Mesothelial cell of epicardium (in vitro differentiated cells): ENCODE measurements at places on chromosomes 2 and 18. TPM values are rescaled to one million over a fixed set of nuclear protein-coding genes. Genes with fewer than 3 reads are reported as not detected.

GRCh38 chr2:101967826-101968513, 23.8 kb upstream of the IL1R2 start:
- peaks cover 3% of the 10 kb centered on the region for H3K27me3 ChIP-seq
- no peak for DNase-seq
- no peak overlapping the region for H3K27ac ChIP-seq
- H3K36me3 ChIP-seq: no peaks in the 10 kb centered on the region

The GAL3ST2 gene
- total RNA-seq: 0.86 to 1.1 TPM (median 1.1 TPM) in 3 replicates

DNA sequence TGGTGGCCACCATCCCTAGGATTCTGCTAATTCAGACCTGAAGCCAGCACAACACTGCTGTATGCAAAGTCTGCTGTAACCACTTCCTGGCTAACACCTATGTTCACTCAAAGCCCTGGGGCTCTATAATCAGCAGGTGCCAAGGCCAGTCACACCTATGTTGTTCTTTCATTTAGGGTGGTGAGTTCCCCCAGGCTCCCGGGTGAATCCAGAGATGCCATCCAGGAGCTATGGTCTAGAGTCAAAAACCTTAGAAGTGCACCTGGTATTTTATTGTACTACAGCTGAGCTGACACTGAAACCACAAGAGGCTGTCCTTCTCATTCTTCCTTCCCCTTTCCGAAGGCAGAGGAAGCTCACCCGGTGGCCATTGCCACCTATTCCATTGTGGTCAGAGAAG, 46.2 kb upstream of the CCDC141 start:
- peaks cover 1% of the 10 kb centered on the region for H3K36me3 ChIP-seq
- no peaks in the 10 kb centered on the region for H3K27me3 ChIP-seq
- DNase-seq: no peak

DNA sequence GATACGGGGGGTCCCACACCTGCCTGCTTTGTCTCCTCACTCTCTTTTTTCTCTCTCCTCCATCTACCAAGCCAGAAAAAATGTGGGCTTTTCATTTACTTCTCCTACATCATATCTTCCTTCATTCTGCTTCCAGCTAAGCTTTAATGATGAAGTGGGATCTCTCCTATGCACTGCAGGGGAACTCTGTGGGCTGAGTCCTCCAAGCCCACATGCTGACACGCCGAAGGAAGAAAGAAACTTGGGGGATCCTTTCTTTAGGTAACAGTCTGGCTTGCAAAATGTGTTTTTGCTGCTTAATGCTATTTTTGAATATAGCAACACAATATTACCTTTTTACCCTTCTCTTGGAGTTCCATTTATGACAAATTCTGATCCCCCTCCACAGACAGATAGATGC, 33.6 kb upstream of the YWHAQ start:
- H3K4me3 ChIP-seq: no peak overlapping the region
- peaks cover 14% of the 10 kb centered on the region for H3K27me3 ChIP-seq
- no peaks in the 10 kb centered on the region for H3K4me1 ChIP-seq
- no peak overlapping the region for H3K27ac ChIP-seq
- no peak for DNase-seq
- no peaks in the 10 kb centered on the region for H3K36me3 ChIP-seq

GRCh38 chr2:98757904-98758421, 27.0 kb upstream of the MGAT4A start:
- peaks cover 2% of the 10 kb centered on the region for H3K4me1 ChIP-seq
- peaks cover 34% of the 10 kb centered on the region for H3K27me3 ChIP-seq
- peak overlapping the region; percentile 56 for H3K27ac ChIP-seq
- DNase-seq: no peak
- no peaks in the 10 kb centered on the region for H3K36me3 ChIP-seq

DNA sequence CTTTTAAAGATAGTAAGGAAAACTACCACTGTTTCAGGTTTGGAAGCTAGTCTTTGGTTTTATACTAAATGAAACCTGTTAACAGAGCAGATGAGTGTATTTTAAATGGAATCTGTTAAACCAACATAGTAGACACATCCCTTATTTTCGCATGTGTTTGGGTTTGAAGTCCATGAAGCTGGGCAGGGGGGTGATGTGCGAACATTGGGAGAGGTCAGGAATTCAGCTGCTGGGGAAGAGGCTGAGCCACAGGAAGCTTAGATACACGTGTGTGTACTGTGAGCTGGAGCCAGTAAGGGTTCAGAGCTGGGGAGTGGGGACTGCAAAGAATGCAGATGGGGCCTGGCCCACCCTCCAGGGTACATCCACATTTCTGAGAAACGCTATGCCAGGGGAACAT, 176.9 kb downstream of the VAPA start:
- no peak overlapping the region for H3K4me3 ChIP-seq
- no peak for DNase-seq
- H3K27ac ChIP-seq: no peak overlapping the region
- H3K4me1 ChIP-seq: peaks cover 17% of the 10 kb centered on the region
- no peaks in the 10 kb centered on the region for H3K36me3 ChIP-seq

DNA sequence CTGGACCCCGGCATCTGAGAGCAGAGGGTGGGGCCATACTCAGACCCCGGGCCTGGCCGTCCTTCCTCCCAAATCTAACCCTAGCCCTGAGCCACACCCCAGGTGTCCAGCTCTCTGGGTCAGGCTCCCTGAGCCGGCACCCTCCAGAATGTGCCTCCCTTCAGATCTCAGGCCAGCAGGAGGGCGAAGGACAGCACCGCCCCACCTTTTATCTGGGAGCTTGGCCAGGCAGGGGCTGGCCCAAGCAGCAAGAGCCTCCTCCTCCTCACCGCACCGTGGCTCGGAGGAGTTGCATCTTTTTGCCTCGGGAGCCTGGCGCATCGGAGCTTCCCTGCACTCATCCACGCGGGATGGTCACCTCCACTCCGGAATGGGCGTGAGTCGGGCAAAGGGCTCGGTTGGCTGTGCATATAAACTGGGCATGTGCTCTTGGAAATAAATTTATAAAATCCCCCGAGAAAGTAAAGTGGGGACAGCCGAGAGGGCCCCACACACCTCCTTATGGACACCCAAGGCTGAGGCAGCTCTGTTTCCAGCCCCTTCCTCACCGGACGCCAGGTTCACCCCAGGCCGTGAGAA, 69.1 kb upstream of the CTDP1 start:
- H3K4me3 ChIP-seq: no peak overlapping the region
- H3K27me3 ChIP-seq: no peaks in the 10 kb centered on the region
- no peaks in the 10 kb centered on the region for H3K36me3 ChIP-seq
- no peak for DNase-seq
- H3K27ac ChIP-seq: peak overlapping the region; percentile 80

- H3K27ac ChIP-seq: peak overlapping the region; percentile 50
- H3K36me3 ChIP-seq: no peaks in the 10 kb centered on the region
- peak overlapping the region; percentile 77 for H3K4me3 ChIP-seq
- no peak for DNase-seq
- H3K4me1 ChIP-seq: peaks cover 18% of the 10 kb centered on the region
Observed at GRCh38 chr2:70553334-70553583, 367 bp downstream of the TGFA start.

The FTCDNL1 gene
- total RNA-seq: 1.5 to 2.1 TPM (median 1.5 TPM) in 3 replicates

The ABCG8 gene
- not detected in 3 replicates for total RNA-seq

The SNRNP27 gene
- 44.4 to 48.7 TPM (median 45.6 TPM) in 3 replicates for total RNA-seq

- no peak overlapping the region for H3K27ac ChIP-seq
- H3K4me1 ChIP-seq: peaks cover 36% of the 10 kb centered on the region
- H3K27me3 ChIP-seq: no peaks in the 10 kb centered on the region
- peaks cover 3% of the 10 kb centered on the region for H3K36me3 ChIP-seq
Observed at GRCh38 chr2:223731503-223731902, 105.9 kb downstream of the AP1S3 start.

The C2orf78 gene
- total RNA-seq: not detected in 3 replicates

The TXNDC9 gene
- 22.7 to 24.9 TPM (median 22.9 TPM) in 3 replicates for total RNA-seq

DNA sequence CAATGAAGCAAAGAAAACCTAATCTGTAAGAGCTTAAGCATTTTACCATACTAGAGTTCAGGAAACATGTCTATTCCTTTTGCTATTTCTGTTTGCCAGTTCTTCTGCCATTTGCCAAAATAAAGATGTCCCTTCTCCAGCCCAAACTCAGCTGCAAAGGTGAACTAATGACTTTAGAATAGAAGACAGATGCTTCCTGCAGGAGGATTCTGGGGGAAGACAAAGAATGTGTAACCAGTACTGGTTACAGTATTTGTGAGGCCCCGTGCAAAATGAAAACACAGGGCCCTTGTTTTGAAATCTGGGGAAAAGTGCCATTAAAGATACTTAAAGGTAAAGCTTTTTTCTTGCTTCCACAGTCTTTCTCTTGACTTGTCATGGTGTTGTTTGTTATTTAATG, 34.3 kb upstream of the MTX2 start:
- no peak for DNase-seq
- H3K4me1 ChIP-seq: peaks cover 17% of the 10 kb centered on the region
- no peaks in the 10 kb centered on the region for H3K36me3 ChIP-seq

- peaks cover 6% of the 10 kb centered on the region for H3K36me3 ChIP-seq
- H3K27me3 ChIP-seq: no peaks in the 10 kb centered on the region
- peak within 1 kb of the TSS; percentile 93 for H3K4me3 ChIP-seq
- peak within 1 kb of the TSS; percentile 98 for H3K27ac ChIP-seq
Observed at GRCh38 chr2:188974164-188974563, at the start of gene COL3A1. Gene COL3A1 (plus strand): TSS chr2:188974373. CDS start chr2:188974490, 117 bp downstream.

DNA sequence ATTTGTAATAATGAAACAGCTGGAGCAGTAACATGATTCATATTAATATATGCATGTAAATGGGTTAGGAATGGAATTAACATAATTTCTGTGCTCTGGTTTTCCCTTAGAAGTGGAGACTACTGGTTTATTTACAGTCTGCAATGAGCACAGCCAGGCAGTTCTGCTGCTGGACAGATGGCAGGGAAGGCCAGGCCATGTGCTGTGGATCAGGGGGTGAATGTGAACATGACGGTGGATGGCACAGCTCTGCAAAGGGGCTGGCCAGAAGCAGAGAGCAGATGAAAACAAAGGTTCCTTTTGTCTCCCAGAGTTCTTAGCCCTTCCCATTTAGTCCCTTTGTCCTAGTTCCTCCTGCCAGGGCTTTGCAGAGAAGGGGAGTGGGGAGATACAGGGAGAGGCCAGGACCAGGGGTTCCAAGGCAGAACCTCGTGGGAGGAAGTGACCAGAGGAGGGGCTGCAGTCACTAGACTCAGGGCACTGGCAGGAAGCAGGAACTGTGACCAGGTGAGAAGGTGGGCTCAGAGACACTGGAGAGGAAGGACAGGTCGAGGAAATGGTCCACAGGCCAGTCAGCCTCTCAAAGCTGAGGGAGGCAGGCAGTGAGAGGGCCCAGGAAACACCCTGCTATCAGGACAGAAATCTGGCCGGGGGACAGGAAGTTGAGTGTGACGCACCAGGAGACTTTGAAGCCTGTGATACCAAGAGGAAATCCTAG, 112.9 kb upstream of the ATP8B1 start:
- no peak for DNase-seq
- H3K36me3 ChIP-seq: no peaks in the 10 kb centered on the region
- peak overlapping the region; percentile 28 for H3K27ac ChIP-seq
- H3K4me1 ChIP-seq: peaks cover 16% of the 10 kb centered on the region

DNA sequence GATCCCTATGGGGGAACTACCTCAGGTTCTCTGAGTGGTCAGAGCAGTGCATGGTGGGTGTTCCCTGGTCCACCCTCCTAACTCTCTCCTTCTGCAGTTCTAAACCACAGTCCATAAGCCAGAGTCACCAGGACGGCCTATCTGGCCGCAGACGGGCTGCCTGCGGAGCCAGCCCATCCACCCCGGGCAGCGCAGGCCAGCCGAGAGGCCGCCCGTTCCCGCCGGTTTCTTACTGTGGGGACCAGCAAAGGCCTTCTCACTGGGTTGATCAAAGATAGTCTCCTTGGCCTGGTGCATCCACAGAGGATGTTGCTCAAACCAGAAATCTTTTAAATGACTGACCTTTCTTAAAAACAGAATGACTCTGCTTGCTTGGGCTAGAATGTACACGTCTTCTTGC, 9.6 kb upstream of the CHST10 start:
- no peaks in the 10 kb centered on the region for H3K36me3 ChIP-seq
- H3K27me3 ChIP-seq: peaks cover 18% of the 10 kb centered on the region
- H3K4me3 ChIP-seq: no peak overlapping the region

The SGO2 gene
- 8.8 to 10.7 TPM (median 9.2 TPM) in 3 replicates for total RNA-seq

GRCh38 chr2:70089220-70089982, 2.1 kb downstream of the PCBP1 start:
- H3K27ac ChIP-seq: peak overlapping the region; percentile 99
- peak overlapping the region; percentile 92 for H3K4me3 ChIP-seq
- no peaks in the 10 kb centered on the region for H3K27me3 ChIP-seq
- DNase-seq: no peak
- H3K36me3 ChIP-seq: peaks cover 5% of the 10 kb centered on the region

DNA sequence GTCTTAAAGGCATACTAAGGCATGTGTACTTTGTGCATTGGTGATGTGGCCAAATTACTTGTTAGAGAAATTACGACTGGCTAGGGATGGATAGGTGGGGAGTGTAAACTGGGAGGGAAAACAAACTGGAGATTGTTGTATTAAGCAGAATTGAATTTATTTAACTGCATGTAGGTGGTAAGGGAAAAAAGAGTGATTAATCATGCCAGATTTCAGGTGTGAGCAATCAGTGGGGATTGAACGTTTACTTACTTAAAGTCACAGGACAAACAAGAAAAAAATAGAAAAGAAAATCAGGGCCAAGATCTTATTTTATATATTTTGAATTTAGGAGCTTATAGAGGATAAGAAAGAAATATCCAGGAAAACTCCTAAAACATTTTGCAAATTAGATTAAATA, 88.6 kb downstream of the GULP1 start:
- peaks cover 17% of the 10 kb centered on the region for H3K36me3 ChIP-seq
- H3K4me3 ChIP-seq: no peak overlapping the region
- DNase-seq: no peak
- H3K4me1 ChIP-seq: peaks cover 24% of the 10 kb centered on the region
- H3K27me3 ChIP-seq: no peaks in the 10 kb centered on the region

The MLPH gene
- total RNA-seq: 6.1 to 7.7 TPM (median 7.5 TPM) in 3 replicates

The EMILIN2 gene
- 30.2 to 31.3 TPM (median 30.2 TPM) in 3 replicates for total RNA-seq

The OSR1 gene
- total RNA-seq: 23.4 to 27.8 TPM (median 26.0 TPM) in 3 replicates

DNA sequence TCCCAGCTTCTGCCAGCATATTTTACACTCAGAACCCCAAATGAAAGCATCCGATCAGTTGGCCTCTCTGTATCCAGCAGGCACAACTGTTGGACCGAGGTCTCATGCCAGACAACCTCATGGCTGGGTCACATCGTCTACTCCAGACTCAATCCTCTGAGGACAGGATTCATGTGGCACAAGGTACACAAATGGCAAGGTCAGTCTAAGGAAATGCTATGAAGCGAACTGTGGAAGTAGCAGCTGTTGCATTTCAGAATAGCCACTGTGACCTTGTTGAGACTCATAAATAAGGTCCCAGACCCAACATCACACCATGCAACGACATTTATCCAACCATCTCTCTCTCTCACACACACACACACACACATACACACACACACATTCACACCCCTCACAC, 7.1 kb upstream of the FZD7 start:
- no peak for DNase-seq
- peaks cover 36% of the 10 kb centered on the region for H3K4me1 ChIP-seq
- H3K4me3 ChIP-seq: no peak overlapping the region
- H3K27ac ChIP-seq: no peak overlapping the region

GRCh38 chr2:197113275-197113711, 186.8 kb upstream of the PGAP1 start:
- DNase-seq: no peak
- H3K27me3 ChIP-seq: no peaks in the 10 kb centered on the region
- H3K4me1 ChIP-seq: peaks cover 8% of the 10 kb centered on the region
- no peak overlapping the region for H3K4me3 ChIP-seq
